Activated CD8-positive, alpha-beta memory T cell treated with anti-CD3 and anti-CD28 coated beads for 24 hours (primary cell): ENCODE measurements at places on chromosomes 5 and 9.

DNA sequence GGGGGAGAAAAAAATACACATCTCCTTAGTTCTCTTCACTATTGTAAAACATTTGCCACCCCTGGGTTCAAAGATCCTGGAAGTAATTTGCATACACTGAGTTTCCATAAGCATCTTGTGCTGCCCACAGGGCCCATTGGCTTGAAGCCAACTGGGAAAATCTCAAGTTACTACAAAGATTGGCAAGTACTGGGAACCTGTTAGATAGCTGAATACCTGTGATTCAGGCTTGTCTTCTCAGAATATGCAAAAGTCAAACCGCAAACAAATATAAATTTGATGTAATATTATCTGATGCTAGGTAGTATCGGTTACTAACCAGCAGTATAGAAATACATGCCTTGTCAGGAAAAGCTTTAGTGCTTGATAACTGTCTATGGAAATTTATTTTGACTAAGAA lies 156.9 kb upstream of the FST start:
- no peak for DNase-seq

DNA sequence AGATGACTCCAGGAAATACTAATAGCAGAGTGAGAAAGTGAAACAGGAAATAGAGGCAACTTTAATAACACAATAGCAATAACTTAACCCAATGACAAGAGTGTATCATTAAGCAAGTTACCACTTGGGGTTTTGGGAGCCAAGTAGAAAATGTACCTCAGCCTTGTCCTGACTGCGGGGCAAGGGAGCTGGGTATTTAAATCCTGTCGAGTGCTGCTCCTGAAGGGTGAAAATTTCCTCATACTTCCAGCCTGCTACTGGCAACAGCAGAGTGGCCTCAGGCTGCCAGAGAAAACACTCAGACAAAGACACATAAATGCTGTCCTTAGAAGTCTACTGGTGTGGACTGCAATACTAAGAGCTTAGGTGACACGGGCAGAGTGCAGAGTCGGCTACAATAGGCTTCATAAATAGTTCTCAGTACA lies 112.5 kb upstream of the EMB start:
- DNase-seq = no peak

DNA sequence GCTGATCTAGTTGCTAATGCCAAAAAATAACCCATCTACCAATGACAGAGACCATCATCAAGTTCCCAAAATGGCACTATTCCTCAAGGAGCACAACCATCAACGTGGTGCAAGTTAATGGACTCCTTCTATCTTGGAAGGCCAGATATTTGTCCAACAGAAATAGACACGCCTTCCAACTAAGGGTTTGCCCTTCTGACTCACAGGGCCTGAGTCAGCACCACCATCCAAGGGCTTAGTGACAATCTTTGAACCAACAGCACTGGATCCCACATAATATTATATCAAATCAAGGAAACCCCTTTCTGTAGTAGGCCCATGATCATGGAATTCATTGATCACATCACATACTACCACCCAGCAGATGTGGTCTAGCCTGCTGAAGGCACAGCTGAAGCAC lies 84.3 kb downstream of the MED27 start:
- DNase-seq = no peak

- DNase-seq = no peak
These were observed 4.6 kb upstream of the CDC37L1 start for GRCh38 chr9:4674783-4675182.

DNA sequence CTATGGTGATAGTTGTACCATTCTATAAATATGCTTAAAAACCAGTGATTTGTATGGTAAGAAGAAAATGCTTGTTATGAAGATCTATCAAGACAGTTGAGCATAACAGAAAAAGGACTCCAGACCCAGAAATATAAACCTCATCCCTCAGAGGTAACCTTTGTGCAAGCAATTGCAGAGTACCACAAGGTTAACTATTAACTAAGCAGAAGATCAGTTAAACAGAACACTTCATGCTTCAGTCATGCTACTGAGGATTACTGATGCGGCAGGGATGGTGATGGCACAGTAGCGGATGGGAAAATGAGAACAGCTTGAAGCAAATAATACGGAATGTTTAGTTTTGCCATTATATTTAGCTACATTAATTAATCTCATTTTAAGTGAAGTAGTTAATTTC lies 45.5 kb downstream of the IARS1 start:
- no peak for DNase-seq

- DNase-seq = no peak
These were observed 2.2 kb downstream of the CDH12 start for GRCh38 chr5:22850981-22851380.

DNA sequence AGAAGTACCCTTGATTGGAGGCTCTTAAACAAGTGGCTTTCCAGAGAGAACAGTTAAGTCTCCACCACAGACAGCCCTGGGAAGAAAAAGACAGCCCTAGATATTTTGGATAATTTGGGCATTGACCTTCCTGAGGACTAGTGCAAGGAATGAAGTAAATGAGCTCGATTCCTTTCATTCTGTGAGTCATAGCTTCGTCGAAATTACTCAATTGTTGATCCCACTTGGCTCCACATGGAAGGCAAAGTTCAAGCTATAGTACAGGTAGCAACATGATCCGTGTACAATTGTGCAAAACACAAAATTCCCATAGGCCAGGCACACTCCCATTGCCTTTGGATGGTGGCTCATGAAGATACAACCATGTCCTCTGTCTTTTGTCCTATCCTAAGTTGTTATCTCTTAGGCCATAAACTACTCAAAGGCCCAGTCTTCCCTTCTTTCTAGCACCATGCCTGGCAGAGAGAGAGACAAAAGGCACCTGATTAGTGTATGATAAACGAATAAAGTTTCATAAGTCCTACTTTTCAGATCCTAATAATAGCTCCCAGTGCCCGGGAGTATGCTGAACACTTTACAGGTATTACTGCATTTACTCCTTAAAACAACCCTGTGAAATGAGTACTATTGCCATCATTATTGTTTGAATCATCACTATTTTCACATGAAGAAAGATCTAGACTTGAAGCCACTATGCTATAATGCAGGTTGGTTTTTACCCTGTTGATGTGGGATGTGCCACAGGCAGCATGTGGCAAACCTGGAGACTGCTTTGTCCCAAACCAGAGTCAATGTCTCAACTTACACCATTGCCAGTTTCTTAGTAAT lies 116.7 kb upstream of the RANBP3L start:
- DNase-seq = no peak

- DNase-seq = no peak
These were observed 46.3 kb downstream of the NNT start for GRCh38 chr5:43649256-43649655.

GRCh38 chr9:618478-618877 lies 223.0 kb upstream of the DMRT1 start:
- no peak for DNase-seq

GRCh38 chr9:130781569-130781968 lies 53.5 kb upstream of the ABL1 start:
- no peak for DNase-seq

GRCh38 chr5:58259685-58260152 lies 200.2 kb downstream of the PLK2 start:
- no peak for DNase-seq

GRCh38 chr9:107158321-107158720 lies 124.8 kb upstream of the RAD23B start:
- no peak for DNase-seq

- DNase-seq = no peak
These were observed 810.8 kb downstream of the TLE1 start for GRCh38 chr9:80878556-80878955.

DNA sequence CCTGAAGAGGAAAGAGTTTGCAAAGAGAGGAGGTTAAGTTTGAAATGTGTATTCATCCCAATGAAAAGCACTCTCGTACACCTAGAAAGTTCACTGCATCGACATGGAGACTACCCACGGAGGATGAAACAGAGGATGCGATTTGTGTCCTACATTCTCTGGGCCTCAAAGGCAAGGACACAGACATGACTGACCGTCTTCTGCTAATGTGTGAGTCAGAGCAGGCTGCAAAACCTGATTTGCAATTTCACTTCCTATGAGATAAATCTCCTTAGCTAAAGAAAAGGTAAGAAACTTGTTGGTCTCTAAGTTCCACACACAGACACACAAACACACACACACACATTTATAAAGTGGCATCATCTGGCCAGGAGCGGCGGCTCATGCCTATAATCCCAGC lies 98.6 kb downstream of the GNAQ start:
- DNase-seq = no peak

- DNase-seq = no peak
These were observed 102.2 kb upstream of the MOCS2 start for GRCh38 chr5:53211799-53212198.

GRCh38 chr9:37036776-37037502 lies 2.9 kb upstream of the PAX5 start:
- DNase-seq = peak; percentile 77

- no peak for DNase-seq
These were observed 27.8 kb downstream of the TNPO1 start for GRCh38 chr5:72844218-72844603.

- no peak for DNase-seq
These were observed 28.9 kb downstream of the OXCT1 start for GRCh38 chr5:41841325-41841724.

GRCh38 chr5:43432486-43433375 lies 20.5 kb upstream of the CCL28 start:
- DNase-seq = no peak

DNA sequence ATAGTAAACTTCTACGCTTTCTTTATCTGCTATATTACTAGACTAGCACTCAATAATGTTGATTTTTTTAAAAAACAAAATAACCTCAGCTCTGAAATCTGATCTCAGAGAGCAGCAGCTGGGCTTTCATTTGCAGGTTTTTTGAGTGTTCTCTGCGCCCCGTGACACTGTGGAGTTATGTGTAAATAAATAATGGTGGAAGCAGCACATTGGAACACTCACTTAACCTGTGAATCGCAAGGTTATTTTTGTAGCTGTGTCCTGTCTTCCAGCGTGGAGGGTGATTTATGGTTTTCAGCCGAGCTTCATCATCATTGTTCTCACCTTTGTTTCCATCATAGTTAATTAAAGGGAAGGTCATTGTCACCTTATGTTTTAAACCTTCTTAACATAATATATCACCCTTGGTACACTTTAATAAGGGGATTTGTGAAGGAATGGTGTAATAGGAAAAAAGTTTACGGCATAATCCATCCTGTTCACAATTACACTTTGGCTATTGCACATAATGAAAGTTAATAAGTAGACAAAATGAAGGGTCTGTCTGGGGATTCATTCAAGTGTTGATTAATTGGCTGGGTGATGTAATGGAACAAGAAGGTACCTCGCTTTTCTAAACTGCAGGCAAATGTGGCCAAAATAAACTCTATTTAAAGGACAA lies 493.3 kb upstream of the ADAMTS16 start:
- no peak for DNase-seq

- no peak for DNase-seq
These were observed 102.6 kb downstream of the DAB2IP start for GRCh38 chr9:121753802-121754654.

DNA sequence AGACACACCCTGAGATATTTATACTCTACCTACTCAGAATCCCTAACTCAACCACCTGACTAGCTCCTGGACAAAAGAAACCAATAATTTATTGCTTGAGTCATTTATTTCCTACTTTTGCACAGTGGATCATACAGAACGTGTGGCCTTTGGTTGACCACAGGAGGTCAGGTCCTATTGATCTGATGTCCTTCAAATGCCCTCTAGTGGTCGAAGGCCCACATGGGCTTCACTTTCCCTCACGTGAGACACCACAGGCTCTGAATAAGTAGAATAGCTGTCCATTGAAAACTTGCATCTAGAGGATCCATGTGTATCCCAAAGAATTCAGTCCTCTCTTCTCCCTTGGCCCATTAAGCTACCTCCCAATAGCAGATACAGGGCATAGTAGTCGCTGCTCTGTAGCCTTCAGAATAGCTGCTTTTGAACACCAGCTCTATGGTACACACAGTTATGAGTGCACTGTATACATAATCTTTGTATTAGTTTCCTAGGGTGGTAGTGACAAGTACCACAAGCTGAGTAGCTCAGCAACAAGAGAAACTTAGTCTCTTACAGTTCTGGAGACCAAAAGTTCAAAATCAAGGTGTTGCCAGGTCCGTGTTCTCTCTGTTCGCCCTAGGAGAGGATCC lies 177.6 kb upstream of the SMARCA2 start:
- DNase-seq = no peak

DNA sequence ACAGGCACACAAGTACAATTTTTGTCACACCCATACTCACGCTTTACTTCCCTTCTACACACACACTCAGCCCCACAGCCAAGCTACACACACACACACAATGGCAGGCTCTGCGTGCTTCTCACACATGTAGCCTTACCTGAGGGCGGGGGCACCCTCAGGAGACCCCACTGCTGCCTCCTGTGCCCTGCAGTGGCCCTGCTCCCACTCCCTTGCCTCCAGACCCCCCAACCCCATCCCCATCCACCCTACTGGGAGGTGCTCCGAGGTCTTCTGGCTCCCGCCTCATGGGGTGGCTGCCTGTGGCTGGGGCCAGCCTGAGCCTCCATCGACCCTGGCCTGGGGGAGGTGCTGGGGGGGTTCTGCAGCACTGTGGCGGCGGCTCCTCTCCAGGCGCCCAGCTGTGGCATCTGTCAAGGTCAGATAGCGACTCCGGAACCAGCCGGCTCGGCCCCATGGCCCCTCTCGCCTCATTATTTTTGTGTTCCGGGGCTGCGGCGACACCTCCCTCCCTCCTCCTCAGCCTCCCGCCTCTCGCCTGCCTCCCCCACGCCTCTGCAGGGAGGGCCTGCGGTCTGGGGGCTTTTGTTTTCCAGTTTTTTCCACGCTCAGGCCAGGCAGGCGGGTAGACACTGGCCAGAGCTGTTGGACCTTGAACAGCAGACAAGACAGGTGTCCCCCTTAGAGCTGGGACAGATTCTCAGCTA lies 21.7 kb downstream of the CXXC5 start:
- peak; percentile 77 for DNase-seq

- no peak for DNase-seq
These were observed 200.4 kb downstream of the MED10 start for GRCh38 chr5:6177926-6178325.

- no peak for DNase-seq
These were observed 127.7 kb upstream of the SHB start for GRCh38 chr9:38196714-38197113.

DNA sequence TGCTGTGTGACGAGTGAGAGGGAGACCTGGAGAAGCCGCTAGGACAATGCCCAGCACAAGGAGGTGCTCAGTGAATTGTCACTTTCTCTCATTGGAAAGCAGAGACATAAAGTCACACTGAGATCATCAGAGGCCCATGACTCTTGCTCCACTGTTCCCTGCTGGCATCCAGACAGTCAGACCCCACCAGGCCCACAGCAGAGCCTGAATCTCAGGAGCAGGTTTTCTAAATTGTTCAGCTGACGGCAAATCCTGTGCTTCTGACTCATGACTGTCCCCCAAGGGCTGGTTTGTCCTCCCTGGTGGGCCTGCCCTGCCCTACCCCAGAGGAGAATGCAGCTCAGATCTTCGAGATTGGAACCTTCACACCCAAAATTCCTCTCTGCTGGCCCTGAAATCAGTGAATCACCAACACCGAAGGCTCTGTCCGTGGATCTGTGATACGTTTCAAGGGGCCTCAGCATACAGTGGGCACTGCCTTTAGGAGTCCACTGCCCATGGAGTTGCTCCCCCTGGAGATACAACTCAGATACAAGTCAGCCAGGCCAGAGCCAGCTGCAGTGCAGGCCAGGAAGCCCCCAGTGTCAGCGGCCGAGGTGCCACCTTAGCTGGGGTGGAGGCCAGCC lies 2.7 kb downstream of the PTGES start:
- DNase-seq = no peak
